ENCODE measurements at places on chromosomes 4 and X. TPM values are rescaled to one million over a fixed set of nuclear protein-coding genes. Genes with fewer than 3 reads are reported as not detected.

NUP54 gene
- total RNA-seq, result 84.5 TPM

GLRA2 gene
- total RNA-seq, result not detected

TMPRSS11A gene
- not detected for total RNA-seq

DNA sequence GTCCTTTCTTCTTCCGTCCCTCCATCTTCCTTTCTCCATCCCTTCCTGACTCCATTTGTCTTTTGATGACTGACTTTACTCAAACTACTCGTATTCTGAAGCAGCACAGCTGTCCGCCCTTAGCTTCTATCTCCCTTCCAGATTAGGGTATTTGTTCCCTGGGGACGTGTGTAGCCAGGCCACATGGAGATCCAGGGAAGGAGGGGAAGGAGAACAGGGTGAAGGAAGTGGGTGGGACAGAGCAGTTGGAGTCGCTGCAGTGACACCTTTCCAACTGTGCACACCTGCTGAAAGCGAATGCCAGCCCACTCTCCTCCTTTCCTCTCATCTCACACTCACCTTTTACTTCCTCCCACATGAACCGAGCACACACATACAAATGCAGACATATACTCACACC is 323.8 kb downstream of the DCTD start:
- peaks cover 46% of the 10 kb centered on the region for H3K4me1 ChIP-seq
- H3K36me3 ChIP-seq, result peaks cover 10% of the 10 kb centered on the region
- H3K27me3 ChIP-seq, result no peaks in the 10 kb centered on the region
- peak overlapping the region; percentile 82 for H3K27ac ChIP-seq
- no peak for DNase-seq

- H3K27ac ChIP-seq, result no peak overlapping the region
- no peak overlapping the region for H3K4me3 ChIP-seq
- H3K36me3 ChIP-seq, result no peaks in the 10 kb centered on the region
- DNase-seq, result no peak
- H3K4me1 ChIP-seq, result peaks cover 32% of the 10 kb centered on the region
- H3K27me3 ChIP-seq, result no peaks in the 10 kb centered on the region
Observed at GRCh38 chr4:173698557-173699262, 168.7 kb upstream of the HAND2 start.

DNA sequence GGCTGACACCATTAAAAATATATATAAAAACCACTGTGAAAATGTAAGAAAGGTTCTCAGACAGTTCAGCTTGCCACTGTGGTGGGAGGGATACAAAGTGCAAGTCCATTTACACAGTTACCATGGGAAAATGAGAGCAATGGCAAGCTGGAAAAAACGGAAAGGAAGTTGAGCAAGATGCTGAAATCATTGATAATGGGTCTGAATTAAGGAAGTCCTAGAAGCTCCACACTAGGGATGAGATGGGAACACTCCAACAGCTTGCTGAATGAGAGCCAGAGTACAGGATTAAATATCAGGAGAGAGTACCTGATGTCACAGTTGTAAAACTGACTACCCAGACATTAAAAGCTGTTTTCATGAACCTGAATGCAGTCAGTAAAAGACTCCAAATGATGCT is 218.6 kb downstream of the PRDM5 start:
- H3K27me3 ChIP-seq, result no peaks in the 10 kb centered on the region
- no peaks in the 10 kb centered on the region for H3K4me1 ChIP-seq
- DNase-seq, result no peak
- H3K36me3 ChIP-seq, result peaks cover 9% of the 10 kb centered on the region

CSAG2 gene
- not detected for total RNA-seq

DNA sequence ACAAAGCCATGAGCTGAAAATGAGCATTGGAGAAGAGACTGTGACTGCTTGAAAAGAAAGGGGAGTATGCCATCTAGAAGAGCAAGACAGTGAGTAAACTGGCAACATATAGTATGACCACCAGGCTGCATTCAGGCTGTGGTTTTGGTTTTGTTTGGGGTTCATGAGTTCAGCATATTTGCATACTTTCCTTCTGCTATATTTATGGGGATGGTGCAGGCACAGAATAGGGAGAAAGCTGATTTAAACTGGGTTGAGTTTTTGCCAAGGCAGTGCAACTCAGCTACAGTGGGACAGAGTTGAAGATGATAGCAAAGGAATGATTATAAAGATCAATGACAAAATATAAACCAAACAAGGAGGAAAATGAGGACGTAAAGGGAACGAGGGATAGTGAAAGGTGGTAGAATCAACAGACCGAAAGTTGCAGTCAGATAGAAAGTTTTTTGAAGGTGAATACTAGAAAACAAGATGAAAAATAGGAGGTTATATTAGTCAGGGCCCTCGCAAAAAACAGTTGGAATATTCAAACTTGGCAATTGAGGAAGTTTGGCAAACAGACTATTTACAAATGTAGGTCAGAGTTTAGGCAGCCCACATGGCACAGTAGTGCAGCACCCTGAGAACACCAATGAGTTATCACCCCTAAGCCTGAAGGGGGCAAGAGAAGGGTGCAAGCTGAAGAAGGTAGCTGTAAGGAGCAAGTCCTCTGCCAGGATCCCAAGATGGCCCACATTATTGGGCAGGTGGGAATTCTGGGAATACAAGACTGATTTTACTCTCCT is 114.8 kb upstream of the MAP9 start:
- no peak for DNase-seq
- H3K36me3 ChIP-seq, result no peaks in the 10 kb centered on the region
- H3K4me1 ChIP-seq, result no peaks in the 10 kb centered on the region
- H3K27ac ChIP-seq, result no peak overlapping the region

DNA sequence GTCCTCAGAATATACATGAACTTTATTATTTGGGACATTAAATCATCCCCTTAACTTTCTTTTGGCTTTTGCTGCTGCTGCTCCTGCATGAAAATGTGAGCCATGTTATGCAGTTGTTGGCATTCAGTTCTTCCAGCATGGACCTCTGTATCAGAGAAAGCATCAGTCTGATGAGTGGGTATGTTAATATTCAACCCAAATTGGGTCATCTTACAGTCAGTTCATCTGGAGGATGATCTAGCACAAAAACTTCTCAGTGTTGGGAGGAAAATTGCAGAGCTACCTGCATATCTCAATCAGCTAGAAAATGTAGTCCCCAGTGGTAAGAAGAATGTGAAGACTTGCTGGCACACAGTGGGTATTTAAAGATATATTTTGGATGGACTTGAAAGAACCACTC is 96.7 kb downstream of the IL1RAPL2 start:
- H3K27me3 ChIP-seq, result no peaks in the 10 kb centered on the region
- H3K4me3 ChIP-seq, result no peak overlapping the region
- DNase-seq, result no peak
- H3K27ac ChIP-seq, result no peak overlapping the region
- no peaks in the 10 kb centered on the region for H3K36me3 ChIP-seq

Measured in WTC11 (cell line).